Mammary epithelial cell (primary cell): ENCODE measurements at places on chromosomes 7 and 10.

GRCh38 chr7:155469311-155470185, 11.6 kb downstream of the EN2 start:
- no peak for DNase-seq

GRCh38 chr7:28587211-28587610, 174.9 kb downstream of the CREB5 start:
- peak; percentile 86 for DNase-seq

- DNase-seq = no peak
Observed at GRCh38 chr10:68261132-68261856, 29.4 kb upstream of the ATOH7 start.

DNA sequence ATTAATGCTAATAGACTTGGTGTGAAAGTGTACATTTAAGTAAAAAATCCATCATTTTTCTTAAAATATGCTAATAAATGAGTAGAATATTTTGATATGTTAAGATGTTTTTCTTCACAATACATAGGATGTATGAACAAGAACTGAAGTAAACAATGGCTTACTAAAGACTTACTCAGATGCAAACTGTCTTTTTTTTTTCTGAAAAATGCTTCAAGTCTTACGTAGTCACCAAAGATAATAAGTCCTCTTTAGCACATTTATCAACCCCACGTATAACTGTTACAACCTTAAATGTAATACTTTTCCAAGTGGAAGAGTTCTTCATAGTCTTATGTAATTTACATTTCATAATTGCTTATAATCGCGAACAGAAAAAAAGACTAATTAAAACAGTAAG, 54.8 kb downstream of the MDFIC start:
- DNase-seq = no peak

DNA sequence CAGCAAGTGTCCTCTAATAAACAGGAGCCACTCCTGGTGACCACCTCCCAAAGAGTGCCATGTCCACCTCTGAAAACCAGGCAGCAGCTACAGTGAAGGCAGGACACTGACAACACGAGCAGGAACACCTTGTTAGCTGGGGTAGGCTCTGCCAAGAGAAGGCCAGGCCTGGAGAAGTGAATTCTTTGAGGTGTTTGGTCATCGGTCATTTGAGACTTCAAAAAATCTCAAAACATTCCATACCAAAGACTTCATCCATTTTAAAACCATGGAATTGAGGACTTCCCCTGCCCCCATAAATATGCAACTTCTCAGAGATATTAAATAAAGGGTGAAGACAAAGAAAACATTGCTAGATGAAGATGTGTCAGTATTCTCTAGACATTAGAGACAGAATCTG, 28.4 kb upstream of the OPALIN start:
- no peak for DNase-seq

GRCh38 chr7:45149606-45150005, 8.0 kb upstream of the RAMP3 start:
- no peak for DNase-seq

DNA sequence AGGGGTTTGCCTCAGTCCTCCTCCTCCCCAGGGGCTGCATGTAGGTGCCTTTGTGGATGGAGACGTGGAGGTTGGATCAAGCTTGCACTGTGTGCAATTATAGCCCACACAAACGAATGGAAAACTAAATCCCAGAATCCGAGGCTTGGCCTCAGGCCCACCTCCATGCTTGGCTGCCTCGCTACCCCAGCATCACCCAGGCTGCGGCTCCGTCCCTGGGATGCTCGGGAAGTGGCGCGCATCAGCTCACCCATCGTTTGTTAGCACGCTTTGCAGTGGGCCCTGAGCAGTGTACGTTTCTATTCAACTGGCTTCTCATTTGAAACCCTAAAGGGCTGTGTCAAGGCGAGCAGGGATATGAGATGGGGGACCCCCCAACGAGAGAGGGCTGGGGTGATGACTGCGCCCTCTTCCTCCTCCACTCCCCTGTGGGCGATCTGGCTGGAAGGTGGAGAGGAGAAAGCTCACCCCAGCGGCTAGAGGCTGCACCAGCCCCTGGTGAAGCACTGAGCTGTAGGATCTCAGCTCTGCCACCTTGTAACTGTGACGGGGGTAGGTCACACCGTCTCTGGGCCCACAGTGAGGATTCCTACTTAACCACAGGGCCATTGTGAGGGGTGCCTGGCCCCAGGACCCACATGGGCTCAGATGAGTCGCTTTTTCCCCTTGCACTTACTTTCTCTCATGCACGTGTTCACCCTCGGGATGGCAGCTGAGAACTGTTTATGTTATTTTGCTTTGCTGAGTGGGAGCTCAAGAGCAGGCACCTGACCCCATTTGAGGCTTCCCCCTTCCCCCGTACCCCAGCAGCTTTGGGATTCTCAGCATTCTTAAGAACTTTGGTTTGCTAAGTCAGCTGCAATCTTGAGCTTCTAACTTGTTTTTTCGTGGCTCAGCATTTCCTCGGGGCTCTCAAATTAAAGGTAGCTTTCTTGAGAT, 12.7 kb upstream of the BTBD16 start:
- no peak for DNase-seq

- no peak for DNase-seq
Observed at GRCh38 chr7:140581411-140581810, 59.2 kb downstream of the DENND2A start.

DNA sequence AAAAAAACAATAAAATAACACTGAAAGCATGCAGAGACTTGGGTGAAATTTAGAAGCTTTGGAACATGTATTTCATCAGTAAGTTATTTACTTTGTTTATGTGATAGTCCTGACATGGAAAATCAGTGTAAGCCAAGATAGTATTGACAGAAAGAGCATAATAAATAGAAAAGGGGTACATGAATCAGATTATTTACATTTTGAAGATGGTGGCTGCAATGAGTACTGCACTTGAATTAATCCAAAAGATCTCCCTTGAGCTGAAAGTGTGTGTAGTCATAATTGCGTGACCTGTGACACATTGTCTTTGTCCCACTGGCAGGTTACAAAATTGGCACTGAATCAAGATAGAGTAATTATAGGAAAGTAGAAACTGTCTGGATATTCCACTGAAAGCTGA, 562.9 kb downstream of the GFRA1 start:
- no peak for DNase-seq

DNA sequence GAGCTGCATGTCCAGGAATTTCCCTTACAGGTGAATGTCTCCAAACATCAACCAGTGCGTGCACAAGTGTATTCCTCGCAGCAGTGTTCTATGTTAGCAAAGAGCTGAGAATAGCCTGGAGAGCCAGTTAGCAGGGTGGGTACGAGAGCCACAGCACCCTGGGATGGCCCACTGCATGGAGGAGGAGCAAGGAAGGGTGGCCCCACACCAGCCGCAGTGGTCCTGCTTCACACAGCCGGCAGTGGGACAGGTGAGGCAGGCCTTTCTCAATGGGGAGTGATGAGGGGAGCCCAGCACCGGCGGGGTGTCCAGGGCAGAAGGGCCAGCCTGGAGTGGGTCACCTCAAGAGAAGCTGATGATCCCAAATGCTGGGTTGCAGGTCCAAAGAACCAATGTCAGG, 240.7 kb downstream of the TCERG1L start:
- no peak for DNase-seq

DNA sequence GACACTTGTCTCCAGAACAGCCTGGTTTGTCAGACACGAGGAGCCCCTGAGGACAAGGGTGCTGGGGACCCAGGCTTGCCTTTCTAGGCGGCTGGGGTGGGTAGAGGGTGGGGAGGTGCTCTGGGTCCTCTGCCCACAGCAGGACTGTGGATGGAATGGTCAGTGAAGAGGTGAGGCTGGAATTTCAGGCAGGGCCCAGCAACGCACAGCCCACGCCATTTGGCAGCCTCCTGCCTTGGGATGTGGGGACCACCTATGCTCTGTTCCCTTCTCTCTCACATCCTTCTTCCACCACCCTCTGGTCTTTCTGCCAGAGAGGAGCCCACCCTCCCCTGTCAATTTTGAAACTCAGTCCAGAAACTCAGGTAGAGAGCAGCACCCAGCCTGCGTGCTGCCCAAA, 103.2 kb downstream of the CXCL12 start:
- no peak for DNase-seq

GRCh38 chr10:112583236-112583939, 136.4 kb downstream of the VTI1A start:
- no peak for DNase-seq

DNA sequence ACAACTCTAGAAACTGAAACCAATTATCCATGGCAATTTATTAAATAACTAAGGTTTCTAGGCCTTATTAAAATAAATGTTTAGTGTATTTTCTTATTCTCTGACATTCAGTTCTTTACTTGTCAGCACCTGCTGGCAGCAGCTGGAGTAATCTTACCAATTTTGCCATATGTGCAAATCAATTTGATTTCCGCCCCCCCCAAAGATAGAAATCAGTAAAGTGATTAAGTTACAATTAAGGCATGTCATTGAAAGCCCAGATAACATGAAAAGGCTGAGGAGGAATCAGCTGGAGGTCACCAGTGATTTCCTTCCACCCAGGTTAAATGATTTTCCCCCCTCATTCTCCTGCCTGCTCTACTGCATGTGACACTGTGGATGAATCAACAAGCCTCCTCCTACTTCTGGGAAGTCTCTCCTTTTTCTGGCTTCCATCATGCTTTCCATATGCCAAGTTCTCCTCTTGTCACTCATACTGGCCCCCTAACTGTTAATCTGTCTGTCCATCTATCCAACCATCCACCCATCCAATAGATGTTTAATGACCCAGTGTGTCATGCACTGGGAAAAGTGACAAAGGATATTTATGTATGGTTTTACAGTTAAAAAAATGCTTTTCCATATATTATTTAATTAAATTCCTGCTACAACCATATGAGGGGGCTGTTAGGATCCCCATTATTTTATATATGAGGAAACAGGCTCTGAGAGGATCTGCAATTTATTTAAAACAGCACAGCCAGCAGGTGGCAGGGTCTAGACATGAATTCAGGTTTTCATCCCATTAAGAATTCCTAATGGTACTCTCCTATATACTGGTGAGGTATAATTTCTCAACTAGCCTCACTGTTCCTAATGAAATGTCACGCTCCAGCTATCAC, 116.5 kb downstream of the ATXN7L1 start:
- peak; percentile 37 for DNase-seq
